ENCODE measurements at places on chromosomes 6 and 20. TPM values are rescaled to one million over a fixed set of nuclear protein-coding genes. Genes with fewer than 3 reads are reported as not detected.

HTR1B gene
- 0.38 TPM for polyA plus RNA-seq

MYO6 gene
- 118 TPM for polyA plus RNA-seq

EBF4 gene
- 31.4 TPM for polyA plus RNA-seq

SMLR1 gene
- 1.9 TPM for polyA plus RNA-seq

DEFB124 gene
- polyA plus RNA-seq: 0.48 TPM

TP53TG5 gene
- 2.0 TPM for polyA plus RNA-seq

CNR1 gene
- 1.5 TPM for polyA plus RNA-seq

GRCh38 chr6:4593951-4594350 is 182.3 kb upstream of the CDYL start:
- DNase-seq: no peak

- DNase-seq: no peak
Observed at GRCh38 chr6:22300273-22300998, 3.6 kb upstream of the PRL start.

GRCh38 chr20:47490795-47491194 is 10.9 kb upstream of the NCOA3 start:
- DNase-seq: no peak

DNA sequence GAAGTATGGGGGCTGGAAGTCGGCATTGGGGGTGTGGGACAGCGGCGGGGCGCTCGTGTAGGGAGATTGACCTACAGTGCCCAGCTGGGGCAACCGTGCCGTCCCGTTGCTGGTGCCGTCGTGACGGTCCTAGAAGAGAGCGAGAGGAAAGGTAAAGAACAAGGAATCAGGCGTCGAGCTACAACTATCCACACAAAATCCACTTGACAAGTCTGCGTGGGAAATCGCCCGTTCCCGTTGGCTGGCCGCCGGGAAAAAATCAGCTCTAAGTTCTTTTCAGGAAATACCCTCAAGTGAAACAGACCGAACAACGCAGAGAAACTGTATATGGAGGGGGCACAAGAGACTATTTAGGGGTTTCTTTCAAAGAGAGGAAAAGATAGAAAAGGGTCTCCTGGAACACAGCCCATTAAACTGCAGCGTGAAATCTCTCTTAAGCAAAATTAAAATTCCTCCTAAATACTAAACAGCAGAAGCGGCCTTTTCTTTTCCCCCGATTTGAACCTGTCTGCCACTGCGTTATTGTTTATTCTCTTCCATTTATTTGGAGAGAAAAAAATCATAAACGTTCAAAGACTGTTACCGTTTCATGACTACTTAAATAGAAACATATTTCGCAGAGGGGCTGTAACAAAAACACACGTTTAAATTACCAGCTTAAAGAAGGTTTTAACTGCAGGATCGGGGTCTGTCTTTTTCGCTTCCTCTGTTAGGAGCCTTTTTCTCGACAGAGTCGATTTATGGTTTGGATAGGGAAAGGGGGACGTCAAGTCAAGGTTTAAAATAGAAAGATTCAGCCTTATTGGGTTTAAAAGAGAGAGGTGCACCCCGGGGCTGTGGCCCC is 4.4 kb downstream of the TFAP2A start:
- DNase-seq: no peak

DNA sequence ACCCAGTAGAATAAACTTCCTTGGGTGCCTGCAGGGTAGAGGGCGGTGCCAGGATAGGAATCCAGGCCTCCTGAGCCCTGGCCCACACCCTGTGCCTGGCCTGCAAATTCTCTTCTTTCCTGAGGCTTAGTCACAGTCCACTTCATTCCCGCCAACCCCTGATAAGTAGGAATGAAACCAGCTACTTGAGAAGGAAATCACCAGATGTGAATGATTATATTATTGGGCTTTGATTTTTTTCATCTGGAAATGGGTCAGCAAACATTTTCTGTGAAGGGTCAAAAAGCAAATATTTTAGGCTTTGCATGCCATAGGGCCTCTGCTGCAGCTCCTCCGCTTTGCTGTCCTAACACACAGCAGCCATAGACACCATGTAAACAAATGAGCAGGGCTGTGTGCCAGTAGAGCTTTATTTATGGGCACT is 50.2 kb downstream of the STK35 start:
- DNase-seq: peak; percentile 21

- no peak for DNase-seq
Observed at GRCh38 chr6:131721161-131721560, 10.3 kb upstream of the CTAGE9 start.

DNA sequence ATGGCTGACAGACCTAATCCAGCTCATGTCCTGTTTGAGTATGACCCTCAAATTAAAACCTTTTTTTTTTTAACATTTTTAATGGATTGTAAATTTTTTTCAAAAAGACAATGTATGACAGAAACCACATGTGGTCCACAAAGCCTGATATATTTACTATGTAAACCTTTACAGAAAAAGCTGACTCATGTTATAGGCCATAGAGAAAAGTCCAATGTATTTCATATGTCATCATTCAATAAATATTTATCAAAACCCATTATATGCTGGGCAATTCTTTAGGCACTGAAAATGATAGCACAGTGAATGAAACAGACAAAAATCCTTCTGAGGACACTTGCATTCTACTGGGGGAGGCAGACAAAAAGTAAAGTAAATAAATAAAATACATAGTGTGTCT is 826.2 kb upstream of the FLRT3 start:
- no peak for DNase-seq

GRCh38 chr20:22921595-22922421 is 113.3 kb upstream of the SSTR4 start:
- no peak for DNase-seq

GRCh38 chr6:131382631-131383030 is 190.4 kb upstream of the ARG1 start:
- no peak for DNase-seq

DNA sequence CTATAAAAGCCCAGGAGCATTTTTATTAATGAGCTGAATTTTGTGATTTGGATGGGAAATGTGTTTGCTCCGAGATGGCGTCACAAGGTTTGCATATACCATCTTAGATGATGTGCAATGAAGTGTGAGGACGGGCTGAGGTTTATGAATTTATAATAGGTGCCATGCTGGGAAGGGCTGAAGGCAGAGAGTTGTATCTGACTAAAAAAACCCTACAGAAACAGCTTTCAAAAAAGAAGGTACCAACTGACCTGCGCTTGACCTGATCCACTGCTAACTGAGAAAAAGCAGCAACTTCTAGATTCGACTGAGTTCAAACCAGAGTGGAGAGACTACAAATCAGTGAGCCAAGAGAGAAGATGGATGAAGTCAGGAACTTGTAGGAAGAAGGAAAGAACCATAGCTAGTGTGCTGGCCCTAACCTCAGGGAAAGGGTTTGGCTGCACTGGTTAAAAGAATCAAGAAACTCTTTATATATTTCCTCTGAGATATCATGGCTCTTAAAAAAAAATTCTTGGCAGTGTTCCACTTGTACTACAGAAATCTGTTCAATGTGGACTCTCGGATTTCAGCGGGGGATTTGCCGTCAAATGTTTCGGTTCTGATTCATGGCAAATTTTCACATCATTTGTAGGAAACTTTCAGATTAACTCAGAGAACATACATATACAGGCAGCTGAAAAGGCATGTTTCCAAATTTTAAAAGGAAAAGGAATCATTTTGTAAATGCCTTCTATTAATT is 56.5 kb upstream of the HDGFL1 start:
- no peak for DNase-seq

GRCh38 chr20:61320691-61321425 is 68.8 kb downstream of the CDH4 start:
- no peak for DNase-seq

DNA sequence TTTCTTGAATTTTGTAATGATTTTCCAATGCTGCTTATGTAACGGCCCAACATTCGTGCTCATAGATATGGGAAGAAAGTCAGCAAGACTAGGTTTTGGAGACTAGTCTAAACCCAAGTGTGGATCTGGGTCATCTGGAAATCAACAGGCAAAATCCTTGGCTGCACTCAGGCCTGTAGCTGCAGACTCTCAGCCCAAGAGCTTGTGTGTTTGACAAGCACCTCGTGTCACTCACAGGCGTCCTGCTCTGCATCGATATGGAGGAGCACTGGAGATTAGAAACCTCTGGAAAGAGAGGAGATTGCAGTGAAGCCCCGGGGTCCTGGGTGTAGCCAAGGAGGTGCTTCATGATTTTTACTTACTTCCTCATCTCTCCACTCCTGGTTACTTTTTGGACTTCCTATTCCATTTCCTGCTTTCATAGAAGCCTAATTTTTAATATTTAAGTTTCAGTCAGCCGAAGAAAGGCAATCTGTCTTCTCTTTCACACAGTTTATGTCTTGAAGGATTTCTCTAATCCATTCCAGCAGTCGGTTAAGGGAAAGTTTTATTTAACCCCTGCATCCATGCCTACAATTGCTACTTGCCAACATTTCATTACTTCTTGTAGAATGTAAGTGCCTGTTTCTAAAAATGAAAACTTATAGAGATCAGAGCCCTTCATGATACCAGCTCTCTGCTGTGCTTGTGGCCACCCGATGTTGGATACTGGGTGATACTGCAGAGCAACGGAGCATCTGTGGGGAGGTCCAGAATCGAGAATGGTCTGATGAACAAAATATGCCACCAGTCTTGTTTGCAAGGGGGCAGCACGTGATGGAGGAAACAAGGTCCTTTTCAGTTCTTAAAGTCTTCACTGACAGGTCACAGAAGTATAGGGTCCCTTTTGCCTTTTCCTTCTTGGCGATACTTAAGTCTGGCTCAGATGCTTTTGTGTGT is 296.3 kb downstream of the QKI start:
- DNase-seq: no peak

- no peak for DNase-seq
Observed at GRCh38 chr20:45951925-45952834, 17.7 kb downstream of the PCIF1 start.

DNA sequence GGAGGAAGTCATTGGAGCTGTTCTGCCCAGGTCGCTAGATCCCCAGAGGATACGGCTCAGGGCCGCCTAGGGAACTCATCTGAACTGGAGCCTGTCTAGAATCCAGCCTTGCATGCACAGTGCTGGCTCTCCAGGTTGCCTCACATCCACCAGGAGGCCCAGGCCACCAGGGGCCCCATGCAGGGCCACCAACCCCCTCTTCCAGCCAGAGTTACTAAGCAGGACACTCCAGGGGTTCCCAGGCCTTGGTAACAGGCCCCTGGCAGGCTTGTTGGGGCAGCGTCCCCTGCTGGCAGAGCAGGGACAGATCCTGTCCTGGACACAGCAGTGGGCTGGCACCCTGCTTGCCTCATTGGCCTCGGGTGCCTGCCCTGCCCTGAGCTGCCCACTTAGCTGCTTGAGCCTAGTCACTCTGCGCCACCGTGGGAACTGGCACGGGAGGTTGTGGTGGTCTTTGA is 35.3 kb downstream of the EFCAB8 start:
- DNase-seq: no peak

Data from left kidney (tissue), 8 donors.